ENCODE measurements at places on chromosomes 16 and 17. TPM values are rescaled to one million over a fixed set of nuclear protein-coding genes. Genes with fewer than 3 reads are reported as not detected.

Gene DNAH9
- 1.7 TPM for total RNA-seq

Gene ALDH3A1
- 1.2 TPM for total RNA-seq

Gene FOXN1
- total RNA-seq = 1.5 TPM

Gene CACNG5
- not detected for total RNA-seq

Gene KCNAB3
- total RNA-seq = 7.9 TPM

Gene TTLL6
- total RNA-seq = 0.68 TPM

Gene HOXB2
- total RNA-seq = 50.7 TPM

Gene HEATR9
- total RNA-seq = 0.21 TPM

Gene GUCY2D
- 0.81 TPM for total RNA-seq

Gene RBBP6
- 56.1 TPM for total RNA-seq

Gene TLCD2
- total RNA-seq = 9.2 TPM

Gene C17orf113
- 1.9 TPM for total RNA-seq

Gene HSBP1
- total RNA-seq = 111 TPM

Gene ATP2A1
- total RNA-seq = 0.75 TPM

Gene CES1
- total RNA-seq = 56.8 TPM

Gene C1QL1
- 1.1 TPM for total RNA-seq

Gene ATF7IP2
- 50.4 TPM for total RNA-seq

Gene WFDC1
- total RNA-seq = 63.5 TPM

Gene LRRC37A
- 7.7 TPM for total RNA-seq

Gene OR1A2
- not detected for total RNA-seq

Gene RHBDF2
- 41.6 TPM for total RNA-seq

Gene EPN3
- total RNA-seq = 70.5 TPM

Gene RNF222
- not detected for total RNA-seq

Gene CDH1
- 428 TPM for total RNA-seq

Gene NXN
- 78.3 TPM for total RNA-seq

Gene OR1A1
- total RNA-seq = not detected

Gene USB1
- 50.5 TPM for total RNA-seq

Gene CDH8
- total RNA-seq = 12.3 TPM

Gene NPIPA8
- 17.2 TPM for total RNA-seq

Gene SLC52A1
- 2.5 TPM for total RNA-seq

Gene IGSF6
- total RNA-seq = 5.2 TPM

Gene TNRC6A
- total RNA-seq = 109 TPM

Gene NT5M
- total RNA-seq = 2.3 TPM

Gene KRT40
- not detected for total RNA-seq

Gene TEKT1
- total RNA-seq = not detected

Gene KRT24
- total RNA-seq = 0.52 TPM

Gene KAT8
- 77.9 TPM for total RNA-seq

Gene ABCC11
- 1.7 TPM for total RNA-seq

Gene QRICH2
- total RNA-seq = 1.9 TPM

Gene JPH3
- 0.91 TPM for total RNA-seq

Gene CCDC200
- total RNA-seq = not detected

Measured in ureter (tissue), 1 donor.